ENCODE measurements at places on chromosomes 2 and 18.

DNA sequence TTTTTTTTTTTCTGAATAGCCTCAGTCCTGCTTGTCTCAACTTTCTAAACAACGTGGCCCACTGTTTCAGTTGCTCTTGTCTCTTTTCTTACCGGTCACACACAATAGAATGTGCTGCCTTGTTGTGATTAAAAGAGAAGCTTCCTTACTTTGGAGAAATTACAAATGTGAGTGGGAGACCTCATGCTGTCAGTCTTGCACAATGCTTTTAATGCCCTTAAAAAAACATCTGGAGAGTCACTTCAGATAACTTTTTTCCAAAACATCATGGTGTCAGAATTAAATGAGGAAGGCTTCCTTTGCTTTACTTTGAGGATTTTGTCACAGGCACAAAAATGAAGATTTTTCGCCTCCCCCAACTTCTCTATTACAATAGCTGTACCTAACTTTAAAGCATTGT, 37.7 kb downstream of the LHCGR start:
- DNase-seq = no peak

DNA sequence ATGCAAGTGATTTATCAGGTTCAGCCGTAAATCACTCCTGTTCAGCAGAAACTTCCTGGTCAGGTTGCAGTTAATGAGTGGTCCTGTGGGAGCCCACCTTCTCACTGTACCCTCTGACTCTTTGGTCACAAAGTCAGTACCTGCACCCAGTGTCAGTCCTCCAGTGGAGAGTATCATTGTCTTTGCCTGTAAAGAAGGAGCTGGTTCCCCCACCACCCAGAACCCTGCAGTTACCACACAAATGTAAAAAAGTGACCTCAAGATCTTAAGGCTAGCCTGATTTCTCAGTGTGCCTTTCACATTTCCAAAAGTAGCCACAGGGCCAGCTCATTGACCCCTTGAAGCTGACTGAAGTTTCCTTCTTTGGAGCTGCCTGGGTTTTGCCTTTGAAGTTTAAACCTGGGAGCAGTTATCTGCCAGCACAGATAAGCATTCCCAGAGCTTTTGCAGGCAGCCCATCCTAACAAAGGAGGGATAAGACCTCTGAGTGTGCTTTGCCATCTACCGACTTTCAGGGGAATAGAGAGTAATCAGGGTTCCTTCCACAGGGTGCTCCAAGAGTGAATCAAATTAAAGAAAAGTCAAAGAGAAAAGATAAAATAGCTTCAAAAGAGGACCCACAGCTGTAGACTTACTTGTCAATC, 725.2 kb downstream of the CPS1 start:
- no peak for DNase-seq

- no peak for DNase-seq
Observed at GRCh38 chr2:67103157-67103556, 294.0 kb upstream of the ETAA1 start.

- DNase-seq = no peak
Observed at GRCh38 chr18:74242438-74243096, 49.2 kb downstream of the CYB5A start.

DNA sequence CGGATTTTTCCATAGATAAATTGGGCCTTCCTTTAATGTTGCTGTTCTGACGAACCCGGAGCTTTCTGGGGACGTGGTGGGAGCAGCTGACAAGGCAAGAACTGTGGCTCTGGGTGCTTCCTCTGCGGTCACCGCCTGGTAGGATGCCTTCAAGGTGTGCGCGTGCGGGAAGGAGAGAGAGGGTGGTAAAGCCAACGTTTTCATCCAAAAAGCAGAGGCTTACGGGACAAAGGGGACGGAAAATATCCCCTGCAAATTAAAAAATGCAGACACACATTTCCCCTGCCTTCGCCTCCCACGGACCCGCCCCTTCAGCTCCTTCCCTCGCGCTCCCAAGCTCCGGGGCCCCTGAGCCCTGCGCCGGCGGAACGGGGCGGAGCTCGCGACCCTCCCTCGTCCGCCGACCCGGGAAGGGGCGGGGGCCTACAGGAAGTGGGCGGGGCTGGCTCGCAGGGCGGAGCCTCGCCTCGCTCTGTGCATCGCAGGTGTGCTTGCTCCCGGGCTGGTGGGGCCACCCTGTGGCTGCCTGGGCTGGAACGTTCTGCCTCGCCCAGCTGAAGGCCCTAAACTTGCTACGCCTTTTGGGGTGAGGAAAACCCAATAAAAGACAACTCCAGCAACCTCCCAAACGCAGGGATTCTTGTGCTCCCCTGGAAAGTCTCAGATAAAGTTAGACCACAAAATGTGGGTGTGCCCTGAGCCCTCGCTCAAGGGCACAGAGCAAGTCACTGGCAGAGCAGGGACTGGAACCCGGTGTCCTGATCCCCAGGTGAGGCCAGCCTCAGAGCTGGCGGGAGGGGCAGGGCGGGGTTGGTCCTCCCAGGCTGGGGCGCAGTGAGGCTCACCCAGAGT, 25.4 kb upstream of the SLC66A3 start:
- no peak for DNase-seq

- no peak for DNase-seq
Observed at GRCh38 chr2:6442252-6442985, 423.3 kb downstream of the CMPK2 start.

GRCh38 chr2:140108706-140109475, 1328.7 kb upstream of the NXPH2 start:
- no peak for DNase-seq

DNA sequence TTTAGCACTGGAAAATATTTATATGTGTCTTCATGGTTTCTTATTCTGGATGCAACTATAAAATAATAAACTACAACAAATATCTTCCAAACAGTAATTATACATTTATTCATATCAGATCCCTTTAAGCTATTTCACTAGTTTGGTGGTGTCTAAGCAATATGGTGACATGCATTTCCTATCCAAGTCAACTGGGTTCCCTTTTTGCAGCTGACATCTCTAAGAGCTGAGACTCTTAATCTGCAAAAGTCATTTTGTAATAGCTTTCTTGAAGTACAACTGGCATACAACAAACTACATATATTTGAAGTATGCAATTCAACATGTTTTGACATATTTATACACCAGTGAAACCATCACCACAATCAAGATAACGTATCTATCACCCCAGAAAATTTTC, 59.9 kb upstream of the SLC1A4 start:
- no peak for DNase-seq

GRCh38 chr2:3647246-3647645, 10.8 kb upstream of the ALLC start:
- DNase-seq = no peak

DNA sequence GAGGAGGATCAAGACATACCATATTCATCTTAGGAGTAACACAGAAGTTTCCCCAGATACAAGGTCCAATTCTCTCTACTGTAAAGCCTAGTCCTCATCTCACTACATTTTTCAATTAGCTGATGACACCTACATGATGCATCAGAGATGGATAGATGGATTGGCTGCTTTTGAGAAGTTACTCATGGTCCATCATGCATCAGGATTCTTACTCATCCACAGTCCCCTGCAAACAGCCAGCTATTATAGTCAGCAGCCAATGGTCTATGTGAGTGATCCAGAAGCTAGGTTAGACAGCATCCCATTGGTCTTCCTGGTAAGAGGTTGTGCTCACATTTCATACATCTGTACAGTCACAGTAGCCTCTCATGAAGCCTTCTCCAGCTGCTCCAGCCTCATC, 154.5 kb upstream of the NRP2 start:
- DNase-seq = no peak

GRCh38 chr2:74457129-74457548, 1.1 kb upstream of the WBP1 start:
- DNase-seq = peak; percentile 34

- DNase-seq = no peak
Observed at GRCh38 chr2:175063741-175064140, 58.6 kb upstream of the CHN1 start.

DNA sequence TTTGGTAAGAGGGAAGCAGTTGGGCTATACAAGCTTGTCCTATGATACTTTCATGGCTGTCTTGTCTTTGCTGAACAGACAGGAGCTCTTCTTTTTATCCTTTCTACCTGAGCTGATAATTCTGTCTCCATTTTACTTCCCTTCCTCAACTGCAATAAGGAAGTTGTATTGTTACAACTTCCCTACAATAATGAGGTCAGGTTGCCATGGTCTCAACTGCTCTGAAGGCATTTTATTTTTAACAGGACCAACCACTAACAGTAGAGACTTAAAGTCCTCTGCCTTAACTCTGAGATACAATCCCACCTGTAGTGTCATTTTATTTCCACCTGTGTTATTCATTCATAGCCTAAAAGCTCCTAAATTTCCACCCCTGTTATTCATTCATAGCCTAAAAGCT, 118.6 kb upstream of the PGAP1 start:
- no peak for DNase-seq

DNA sequence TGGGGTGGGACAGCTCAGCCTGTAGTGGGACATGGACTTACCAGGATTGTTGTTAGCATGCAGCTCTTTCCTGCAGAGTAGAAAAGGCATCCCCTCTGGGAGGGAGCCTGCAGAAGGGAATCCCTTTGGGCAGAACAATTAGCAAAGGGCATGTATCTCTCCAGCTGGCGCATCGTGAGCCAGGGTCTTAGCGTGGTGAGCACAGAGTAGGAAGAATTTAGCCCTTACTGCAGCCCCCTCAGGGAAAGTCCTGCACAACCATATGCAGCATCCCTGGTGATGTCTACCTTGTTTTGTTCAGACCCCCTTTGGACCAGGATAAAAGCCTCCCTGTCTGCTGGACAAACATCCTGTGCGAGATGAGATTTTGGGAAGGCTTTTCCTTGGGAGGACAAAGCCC, 292.1 kb downstream of the SLC4A3 start:
- DNase-seq = no peak

- DNase-seq = no peak
Observed at GRCh38 chr2:74457549-74458131, 598 bp upstream of the WBP1 start.
